ENCODE measurements at places on chromosomes 3 and 15. TPM values are rescaled to one million over a fixed set of nuclear protein-coding genes. Genes with fewer than 3 reads are reported as not detected.

- DNase-seq, result no peak
- H3K27ac ChIP-seq, result no peak overlapping the region
- no peaks in the 10 kb centered on the region for H3K36me3 ChIP-seq
- H3K4me1 ChIP-seq, result peaks cover 7% of the 10 kb centered on the region
- H3K27me3 ChIP-seq, result peaks cover 16% of the 10 kb centered on the region
Measured at GRCh38 chr3:172844428-172844827, 93.9 kb downstream of the ECT2 start.

GRCh38 chr3:159266779-159267178 is 464.9 kb downstream of the MFSD1 start:
- H3K27me3 ChIP-seq, result no peaks in the 10 kb centered on the region
- H3K36me3 ChIP-seq, result no peaks in the 10 kb centered on the region
- H3K27ac ChIP-seq, result no peak overlapping the region
- H3K4me1 ChIP-seq, result no peaks in the 10 kb centered on the region
- DNase-seq, result peak; percentile 32

DNA sequence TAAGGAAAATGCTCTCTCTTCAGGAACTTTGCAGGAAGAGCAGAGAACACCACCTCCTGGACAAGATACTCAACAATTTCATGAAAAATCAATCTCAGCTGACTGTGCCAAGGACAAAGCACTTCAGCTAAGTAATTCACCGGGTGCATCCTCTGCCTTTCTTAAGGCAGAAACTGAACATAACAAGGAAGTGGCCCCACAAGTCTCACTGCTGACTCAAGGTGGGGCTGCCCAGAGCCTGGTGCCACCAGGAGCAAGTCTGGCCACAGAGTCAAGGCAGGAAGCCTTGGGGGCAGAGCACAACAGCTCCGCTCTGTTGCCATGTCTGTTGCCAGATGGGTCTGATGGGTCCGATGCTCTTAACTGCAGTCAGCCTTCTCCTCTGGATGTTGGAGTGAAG is 200.5 kb downstream of the AKAP13 start:
- peak overlapping the region; percentile 94 for H3K27ac ChIP-seq
- peaks cover 71% of the 10 kb centered on the region for H3K4me1 ChIP-seq
- peaks cover 44% of the 10 kb centered on the region for H3K36me3 ChIP-seq
- DNase-seq, result peak; percentile 84
- peak overlapping the region; percentile 83 for H3K4me3 ChIP-seq
- no peaks in the 10 kb centered on the region for H3K27me3 ChIP-seq

DNA sequence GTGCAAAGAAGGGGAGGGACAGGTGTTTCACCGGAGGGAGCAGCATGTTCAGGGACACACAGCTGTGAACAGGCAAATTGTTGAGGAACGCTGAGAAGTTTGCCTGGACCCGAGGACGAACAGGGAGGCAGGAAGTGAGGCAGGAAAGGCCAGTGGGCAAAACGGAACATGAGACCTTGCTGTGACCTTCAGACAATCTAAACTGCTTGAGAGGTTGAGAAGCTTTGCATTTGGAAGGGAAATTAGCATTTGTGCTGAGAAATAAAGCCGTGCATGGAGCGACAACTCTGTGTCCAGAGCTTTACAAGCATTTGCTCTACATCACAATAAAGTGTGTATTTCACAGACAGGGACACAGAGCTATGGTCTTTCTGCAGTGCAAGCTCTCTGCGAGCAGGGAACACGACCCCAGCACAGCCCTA is 47.9 kb downstream of the CDC25A start:
- H3K4me3 ChIP-seq, result no peak overlapping the region
- H3K36me3 ChIP-seq, result no peaks in the 10 kb centered on the region
- H3K27ac ChIP-seq, result no peak overlapping the region
- H3K27me3 ChIP-seq, result peaks cover 2% of the 10 kb centered on the region
- peaks cover 3% of the 10 kb centered on the region for H3K4me1 ChIP-seq

Gene GADL1
- total RNA-seq, result not detected

Gene POLQ
- 23.6 TPM for total RNA-seq

All from activated CD8-positive, alpha-beta T cell treated with anti-CD3 and anti-CD28 coated beads for 36 hours (primary cell).